ENCODE measurements at places on chromosomes 4 and X.
A peak's percentile ranks its signal among the peaks of the same experiment; 100 is the strongest.

- no peak for DNase-seq
Measured at GRCh38 chrX:155673338-155673737, 60.6 kb upstream of the TMLHE start.

DNA sequence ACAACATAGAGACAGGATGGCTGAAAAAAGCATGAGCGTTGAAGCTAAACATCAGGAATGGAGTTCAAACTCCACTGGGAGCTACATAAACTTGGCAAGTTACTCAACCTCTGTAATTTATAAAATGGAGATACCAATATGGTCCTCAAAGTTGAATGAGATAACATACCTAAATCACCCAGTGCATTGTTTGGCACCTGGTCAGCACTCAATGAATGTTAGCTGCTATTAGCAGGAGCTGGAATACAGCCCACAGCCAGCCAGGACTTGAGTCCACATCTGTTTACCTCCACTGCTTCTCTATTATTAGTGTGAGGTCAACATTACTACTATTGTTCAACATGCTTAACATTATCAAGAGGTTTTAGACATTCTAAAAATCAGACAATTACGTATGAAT, 97.9 kb downstream of the NR3C2 start:
- DNase-seq, result no peak

GRCh38 chr4:134885436-134885835, 683.8 kb upstream of the PABPC4L start:
- no peak for DNase-seq

GRCh38 chrX:133638285-133638684, 223.0 kb upstream of the GPC4 start:
- no peak for DNase-seq

DNA sequence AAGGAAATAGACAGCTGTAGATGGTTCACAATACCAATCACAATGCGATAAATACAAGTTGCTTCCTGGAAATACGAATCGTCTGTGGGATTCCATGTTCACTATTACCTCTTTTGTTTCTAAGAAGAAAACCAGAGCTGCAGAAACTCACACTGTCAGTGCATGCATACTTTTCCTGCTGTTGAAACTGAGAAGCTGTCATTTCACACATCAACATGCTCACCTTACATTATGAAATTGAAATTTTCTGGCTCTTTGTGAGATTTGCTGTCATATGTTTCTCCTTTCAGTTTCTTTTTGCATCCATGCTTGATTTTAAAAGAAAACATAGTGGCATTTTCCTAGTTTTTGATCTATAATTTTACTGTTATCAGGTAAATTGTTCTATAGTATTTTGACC, 418.3 kb upstream of the HTR2C start:
- no peak for DNase-seq

DNA sequence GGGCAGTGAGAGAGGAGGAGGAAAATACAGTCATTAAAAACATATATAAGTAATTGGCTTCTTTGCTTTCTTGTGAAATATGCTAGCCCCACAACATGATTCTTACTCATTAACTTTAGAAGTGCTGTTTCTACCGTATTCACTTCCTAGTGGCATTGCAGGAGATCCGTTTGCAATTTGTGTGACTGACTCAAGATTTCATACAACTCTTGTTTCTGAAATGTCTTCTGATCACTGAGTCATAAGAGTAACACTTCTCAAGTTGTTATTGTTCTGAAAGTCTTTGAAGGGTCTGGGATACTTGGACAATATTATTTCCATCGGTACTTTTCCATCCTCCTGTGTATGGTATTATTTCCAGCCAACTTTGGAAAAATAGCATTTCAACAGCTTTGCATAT, 310.8 kb downstream of the PACRGL start:
- no peak for DNase-seq

GRCh38 chr4:159248384-159249178, 145.7 kb downstream of the RAPGEF2 start:
- no peak for DNase-seq

- DNase-seq, result no peak
Measured at GRCh38 chr4:88722276-88722780, 24.7 kb upstream of the NAP1L5 start.

DNA sequence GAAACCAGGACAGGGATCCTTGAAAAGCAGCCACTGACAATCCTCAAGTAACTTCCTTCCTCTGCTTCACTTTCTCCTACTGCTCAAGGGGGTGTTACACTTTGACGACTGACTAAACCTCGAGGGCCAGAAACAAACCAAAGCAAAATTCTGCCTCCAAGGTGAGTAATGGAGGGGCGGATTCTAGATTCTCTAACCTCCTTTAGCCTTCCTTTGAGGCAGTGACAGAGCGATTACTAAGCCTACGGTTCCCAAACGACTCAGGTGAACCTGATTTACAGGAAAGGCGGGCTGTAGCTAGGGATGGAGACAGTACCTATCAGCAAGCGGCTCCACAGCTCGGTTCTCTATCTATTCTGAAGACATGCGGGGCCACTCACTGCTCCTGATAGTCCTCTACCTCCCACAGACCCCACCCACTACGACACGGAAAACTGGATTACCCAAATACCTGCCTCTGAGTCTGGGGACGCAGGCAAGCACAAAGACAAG, 487 bp downstream of the TBCK start:
- peak; percentile 29 for DNase-seq

DNA sequence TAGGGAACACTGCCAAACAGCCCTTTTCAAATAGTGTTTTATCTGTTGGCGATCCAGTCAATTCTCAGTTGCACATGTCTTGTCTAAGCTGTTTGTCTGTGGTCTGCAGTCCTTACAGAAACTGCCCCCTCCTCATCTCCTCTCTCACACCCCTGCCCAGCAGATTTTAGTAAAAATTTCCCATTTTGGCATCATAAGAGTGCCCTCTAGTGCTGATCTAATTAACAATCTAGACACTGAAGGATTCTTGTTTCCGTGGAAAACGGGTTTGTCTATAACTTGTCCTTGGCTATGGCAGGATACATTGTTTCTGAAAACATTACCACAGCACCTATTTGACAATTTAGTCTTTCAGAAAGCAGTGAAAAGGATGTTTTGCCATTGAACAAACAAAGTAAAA, 227.2 kb upstream of the MBNL3 start:
- DNase-seq, result no peak

DNA sequence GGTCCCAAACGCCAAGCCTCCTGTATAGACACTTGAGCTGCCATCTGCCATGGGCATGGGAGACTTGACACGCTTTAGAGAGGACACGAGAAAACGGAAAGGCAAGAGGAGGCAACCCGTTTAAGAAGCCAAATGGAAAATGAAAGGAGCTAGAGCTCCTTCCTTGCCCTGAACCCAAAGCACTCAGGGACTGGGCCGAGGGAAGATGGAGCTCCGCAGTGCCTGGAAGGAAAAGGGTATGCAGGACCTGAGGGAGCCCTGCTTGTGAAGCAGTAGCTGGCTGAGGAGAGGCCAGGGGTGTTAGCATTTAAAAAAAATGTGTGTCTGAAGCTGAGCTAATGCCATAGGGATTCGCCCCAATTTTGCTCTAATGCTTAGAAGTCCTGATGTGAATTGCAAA, 15.1 kb downstream of the MCF2 start:
- DNase-seq, result no peak

DNA sequence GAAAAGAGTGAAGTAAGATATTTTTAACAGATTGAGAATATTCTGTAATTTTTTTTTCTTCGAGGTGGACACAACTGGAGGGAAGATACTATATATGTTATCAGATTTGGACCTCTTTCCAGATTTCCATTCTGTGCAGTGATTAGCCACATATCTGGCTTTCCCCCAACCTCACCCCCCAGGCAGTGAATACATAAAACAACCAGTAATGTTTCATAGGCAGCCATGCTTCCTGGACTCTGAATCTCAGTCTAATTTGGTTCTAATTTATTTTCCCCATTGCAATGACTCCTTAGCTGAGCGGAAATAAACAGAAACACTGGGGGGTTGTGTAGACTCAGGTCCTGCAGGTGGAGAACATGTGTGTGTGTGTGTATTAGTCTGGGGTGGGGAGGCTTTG, 226.5 kb downstream of the FBXW7 start:
- no peak for DNase-seq

DNA sequence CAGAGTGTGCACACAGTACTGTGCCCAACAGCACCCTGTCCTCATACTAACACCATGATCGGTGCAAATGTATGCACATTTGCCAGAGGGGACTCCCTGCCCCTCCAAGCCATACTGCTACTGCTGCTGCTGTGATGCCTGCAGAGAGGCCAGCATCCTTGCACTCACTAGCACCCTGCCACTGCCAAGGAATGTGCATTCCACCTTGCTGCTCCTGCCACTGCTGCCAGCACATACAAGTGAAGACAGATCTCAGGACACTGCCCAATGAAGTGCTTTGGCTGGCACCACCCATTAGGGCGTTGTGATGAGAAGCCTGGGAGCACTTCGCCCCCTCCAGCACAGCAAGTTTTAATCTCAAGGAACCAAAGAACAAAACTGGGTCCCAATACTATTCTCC, 146.3 kb upstream of the DMD start:
- DNase-seq, result no peak

GRCh38 chrX:7073336-7073735, 74.2 kb upstream of the STS start:
- DNase-seq, result no peak

- DNase-seq, result no peak
Measured at GRCh38 chr4:7941111-7941964, 1.7 kb upstream of the AFAP1 start.

Data from CD4-positive, alpha-beta T cell treated with Interleukin-6 at 100 ng/mL for 8 hours (primary cell).